ENCODE measurements at places on chromosomes 6 and 20.

- DNase-seq: no peak
Measured at GRCh38 chr6:53048431-53049195, 16.6 kb upstream of the FBXO9 start.

DNA sequence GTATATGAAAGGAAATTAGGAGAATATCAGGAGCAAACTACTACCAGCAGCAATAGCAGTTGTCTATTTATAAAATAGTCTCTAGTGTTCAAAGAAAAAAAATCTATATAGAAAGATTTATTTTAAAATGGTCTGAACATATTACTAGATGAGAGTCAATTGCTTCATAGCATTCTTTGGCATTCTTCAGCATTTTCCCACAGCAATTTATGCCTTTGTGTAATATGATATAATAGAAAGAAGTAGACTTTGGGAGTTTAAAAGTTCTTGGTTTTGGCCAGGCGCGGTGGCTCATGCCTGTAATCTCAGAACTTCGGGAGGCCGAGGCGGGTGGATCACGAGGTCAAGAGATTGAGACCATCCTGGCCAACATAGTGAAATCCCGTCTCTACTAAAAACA, 157.0 kb upstream of the PLN start:
- no peak for DNase-seq

DNA sequence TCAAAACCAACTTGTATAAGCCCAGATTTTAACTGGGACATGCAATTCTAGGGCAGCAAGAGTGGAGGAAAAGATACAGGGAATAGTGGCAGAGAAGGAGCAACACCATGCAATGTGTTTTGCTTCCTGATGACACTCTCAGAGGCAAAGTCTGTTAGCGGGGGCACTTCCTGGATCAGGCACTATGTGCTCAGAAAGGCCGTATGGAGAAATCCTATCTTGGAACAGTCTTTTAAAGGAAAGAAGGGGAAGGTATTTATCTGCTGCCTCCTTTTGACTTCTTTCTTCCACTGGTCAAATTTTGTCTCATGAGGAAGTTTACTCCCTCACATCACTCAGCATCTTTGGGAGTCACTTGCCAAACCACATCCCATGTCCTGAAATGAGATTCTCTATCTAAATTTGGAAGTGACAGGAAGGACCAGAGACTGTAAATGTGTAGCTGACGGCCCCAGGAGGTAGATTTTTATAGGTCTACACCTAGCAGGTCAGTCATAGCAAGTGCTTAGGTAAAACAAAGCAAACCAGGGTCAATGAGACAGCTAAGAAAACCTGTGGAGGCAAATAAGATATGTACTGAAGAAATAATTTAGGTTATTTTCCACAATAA, 91.7 kb upstream of the ELOVL5 start:
- no peak for DNase-seq

DNA sequence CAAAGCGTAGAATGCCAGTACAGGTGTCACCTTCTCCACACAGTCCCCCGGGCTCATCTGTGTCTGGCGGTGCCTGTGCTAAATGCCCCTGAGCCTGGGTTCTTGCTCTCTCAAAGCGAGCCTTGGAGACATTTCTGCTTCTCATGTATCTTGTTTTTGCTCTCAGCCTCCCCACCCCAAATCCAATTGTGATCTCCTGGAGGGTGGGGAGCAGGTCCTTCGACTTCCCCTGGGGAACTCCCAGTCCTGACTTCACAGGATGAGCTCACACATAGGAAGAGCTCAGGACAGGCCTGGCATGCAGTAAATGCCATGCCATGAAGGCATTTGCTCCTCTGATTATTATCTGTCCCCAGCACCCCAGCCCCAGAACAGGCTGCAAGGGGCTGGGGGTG, 58.1 kb downstream of the NOL4L start:
- DNase-seq: no peak

DNA sequence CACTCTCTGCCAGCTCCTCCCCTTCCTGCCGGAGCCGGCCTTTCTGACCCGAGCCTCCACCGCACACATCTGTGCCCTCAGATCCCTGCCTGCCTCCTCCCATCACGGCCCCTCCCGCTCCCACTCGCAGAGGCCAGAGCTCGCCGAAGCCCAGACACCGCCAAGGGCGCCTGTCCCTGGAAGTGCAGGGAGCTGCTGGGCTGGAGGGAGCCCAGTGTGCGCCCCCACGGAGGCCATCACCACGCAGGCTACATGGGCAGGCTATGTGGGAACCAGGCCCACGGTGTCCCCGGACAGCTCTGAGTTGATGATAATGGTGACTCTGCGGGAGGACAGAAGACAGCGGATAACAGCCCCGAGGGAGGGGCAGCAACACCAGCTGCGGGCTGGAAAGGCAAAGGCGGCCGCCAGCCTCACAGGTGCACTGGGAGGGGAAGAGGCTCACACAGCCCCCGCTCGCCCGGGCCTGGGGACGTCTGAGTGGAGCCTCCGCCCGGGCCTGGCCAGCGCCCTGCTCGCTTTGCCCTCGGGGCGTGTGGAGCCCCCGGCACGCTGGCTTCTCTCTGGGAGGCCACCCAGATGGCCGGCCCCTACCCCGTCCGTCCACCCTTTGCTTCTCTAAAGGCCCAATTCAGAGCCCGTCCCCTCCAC, 154.9 kb downstream of the DLL1 start:
- DNase-seq: no peak

DNA sequence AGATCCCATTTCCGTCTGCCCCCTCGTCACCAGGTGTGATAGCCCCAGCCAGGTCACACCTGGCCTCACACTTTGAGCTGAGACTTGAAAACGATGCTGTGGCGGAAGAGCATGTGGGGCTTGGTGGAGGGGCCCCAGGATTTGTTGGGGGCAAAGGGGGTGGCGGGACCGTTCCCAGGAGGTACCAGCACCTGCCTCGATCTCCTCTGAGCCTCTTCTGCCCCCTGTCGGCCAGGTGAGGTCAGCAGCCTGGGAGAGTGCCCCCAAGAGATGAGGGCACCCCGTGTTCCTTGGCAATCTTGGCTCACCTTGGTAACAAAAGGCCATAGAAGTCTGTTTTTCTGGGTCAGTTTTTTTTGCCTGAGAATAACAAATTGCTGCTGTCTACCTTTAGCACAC, 25.4 kb downstream of the SPATA2 start:
- no peak for DNase-seq

DNA sequence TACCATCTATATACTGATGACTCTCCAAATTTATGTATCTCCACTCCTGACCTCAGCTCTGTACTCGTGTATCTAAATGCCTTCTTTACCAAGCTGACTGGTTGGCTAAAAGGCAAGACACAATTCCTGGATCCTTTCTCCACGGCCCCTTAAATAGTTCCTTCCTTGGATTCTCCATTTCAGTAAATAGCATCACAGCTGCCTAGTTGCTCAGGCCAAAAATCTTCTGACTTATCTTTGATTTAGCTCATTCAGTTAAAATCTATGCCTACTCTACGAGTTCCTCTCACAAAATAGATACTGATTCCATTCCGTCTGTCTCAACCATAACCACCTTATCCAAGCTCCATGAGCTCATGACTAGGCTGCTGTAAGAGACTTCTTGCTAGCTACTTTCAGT, 49.5 kb upstream of the LY86 start:
- DNase-seq: no peak

- DNase-seq: no peak
Measured at GRCh38 chr6:965343-965742, 272.4 kb upstream of the EXOC2 start.

DNA sequence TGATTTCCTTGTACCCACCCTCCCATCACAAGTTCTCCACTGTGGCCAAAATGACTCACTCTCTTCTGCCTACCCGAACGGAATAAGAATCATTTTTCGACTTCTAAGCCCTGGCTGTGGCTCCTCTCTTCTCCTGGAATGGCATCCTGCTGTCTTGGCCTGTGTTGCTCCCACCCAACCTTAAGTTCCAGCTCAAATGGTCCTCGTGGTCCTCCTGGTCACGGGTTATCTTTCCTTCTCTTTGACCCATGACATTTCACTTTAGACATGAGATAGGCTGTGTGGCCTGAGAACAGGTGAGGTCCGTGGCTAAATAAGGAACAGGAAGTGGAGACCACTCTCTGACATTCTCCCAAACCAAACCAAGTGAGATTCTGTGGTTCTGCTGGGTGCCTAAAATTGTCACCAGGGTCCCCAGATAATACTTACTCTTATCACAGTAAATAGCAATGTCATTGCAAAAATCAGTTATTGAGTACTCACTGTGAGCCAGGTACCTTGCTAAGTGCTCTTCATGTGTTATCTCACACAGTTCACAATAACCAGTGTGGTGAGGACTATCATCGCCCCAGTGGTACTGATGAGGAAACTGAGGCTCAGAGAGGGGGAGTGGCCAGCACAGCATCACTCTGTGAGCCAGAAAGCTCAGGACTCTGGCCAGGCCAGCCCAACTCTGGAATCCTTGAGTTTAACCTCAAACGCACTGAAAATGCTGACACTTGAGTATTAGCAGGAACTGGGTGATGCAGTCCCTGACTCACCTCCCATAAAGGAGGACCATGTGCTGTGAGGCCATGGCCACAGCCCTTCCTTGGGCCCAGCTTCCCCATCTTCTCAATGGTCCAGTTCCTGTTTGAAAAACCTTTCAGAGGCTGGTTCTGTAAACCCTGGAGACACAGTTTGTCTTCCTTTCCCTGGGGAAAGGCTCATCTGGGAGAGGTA, 74.8 kb upstream of the SIRPA start:
- DNase-seq: no peak

DNA sequence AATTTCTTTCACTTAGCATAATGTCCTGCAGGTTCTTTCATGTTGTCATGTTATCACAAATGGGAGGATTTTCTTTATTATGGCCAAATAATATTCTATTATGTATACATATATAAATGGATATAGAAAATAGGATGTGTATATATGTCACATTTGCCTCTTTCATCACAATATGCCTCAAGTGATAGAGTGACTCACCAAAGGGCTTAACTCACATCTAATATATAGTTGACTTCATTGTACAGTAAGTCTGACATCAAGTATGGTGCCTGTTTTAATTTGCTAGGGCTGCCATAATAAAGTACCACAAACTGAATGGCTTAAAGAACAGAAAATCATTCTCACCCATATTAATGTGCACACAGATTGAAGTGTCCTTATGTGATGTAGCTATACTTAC, 436.1 kb upstream of the FLRT3 start:
- no peak for DNase-seq

GRCh38 chr20:59598625-59599310, 5.6 kb upstream of the PHACTR3 start:
- no peak for DNase-seq

DNA sequence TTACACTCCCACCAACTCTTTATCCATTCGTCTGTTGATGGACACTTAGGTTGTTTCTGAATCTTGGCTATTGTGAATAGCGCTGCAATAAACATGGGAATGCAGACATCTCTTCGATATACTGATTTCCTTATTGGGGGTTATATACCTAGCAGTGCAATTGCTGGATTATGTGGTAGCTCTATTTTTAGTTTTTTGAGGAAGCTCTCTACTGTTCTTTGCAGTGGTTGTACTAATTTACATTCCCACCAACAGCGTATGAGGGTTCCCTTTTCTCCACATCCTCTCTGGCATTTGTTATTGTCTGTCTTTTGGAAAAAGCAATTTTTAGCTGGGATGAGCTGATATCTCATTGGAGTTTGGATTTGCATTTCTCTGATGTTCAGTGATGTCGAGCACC, 4.6 kb upstream of the PFDN4 start:
- no peak for DNase-seq

- DNase-seq: no peak
Measured at GRCh38 chr6:42322676-42323075, 105.0 kb upstream of the MRPS10 start.

GRCh38 chr6:111171577-111172400, 84.5 kb downstream of the SLC16A10 start:
- DNase-seq: no peak

DNA sequence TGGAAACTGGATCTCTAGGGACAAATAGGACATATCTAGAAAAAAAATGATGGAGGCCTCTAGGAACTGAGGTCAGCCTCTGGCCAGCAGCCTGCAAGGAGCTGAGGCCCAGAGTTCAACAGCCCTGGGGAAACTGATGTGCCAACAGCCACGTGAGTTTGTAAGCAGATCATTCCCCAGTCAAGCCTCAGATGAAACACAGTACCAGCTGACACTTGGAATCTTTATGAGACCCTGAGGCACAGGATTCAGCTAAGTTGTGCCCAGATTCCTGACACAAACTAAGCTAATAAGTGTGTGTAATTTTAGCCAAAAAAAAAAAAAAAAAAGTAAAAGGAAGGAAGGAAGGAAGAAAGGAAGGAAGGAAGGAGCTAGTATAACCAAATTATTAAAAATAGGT, 1059.8 kb upstream of the MAP3K7 start:
- no peak for DNase-seq

DNA sequence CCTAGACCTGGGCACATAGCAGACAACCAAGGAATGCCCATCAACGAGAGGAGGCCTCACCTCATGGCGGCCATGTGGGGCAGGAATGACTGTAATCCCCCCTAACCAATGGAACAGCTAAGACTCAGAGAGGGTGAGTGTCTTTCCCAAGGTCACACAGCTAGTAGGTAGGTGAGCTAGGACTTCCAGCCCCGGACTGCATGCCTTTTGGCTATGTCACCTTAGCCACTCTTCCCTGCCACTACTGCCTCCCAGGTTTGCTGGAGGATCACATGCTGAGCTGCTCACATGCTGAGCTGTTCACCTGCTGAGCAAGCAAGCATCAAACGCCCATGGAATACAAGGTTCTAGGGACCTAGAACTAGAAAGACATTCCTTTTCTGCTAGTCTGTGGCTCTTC, 188.5 kb upstream of the PMEPA1 start:
- DNase-seq: no peak

DNA sequence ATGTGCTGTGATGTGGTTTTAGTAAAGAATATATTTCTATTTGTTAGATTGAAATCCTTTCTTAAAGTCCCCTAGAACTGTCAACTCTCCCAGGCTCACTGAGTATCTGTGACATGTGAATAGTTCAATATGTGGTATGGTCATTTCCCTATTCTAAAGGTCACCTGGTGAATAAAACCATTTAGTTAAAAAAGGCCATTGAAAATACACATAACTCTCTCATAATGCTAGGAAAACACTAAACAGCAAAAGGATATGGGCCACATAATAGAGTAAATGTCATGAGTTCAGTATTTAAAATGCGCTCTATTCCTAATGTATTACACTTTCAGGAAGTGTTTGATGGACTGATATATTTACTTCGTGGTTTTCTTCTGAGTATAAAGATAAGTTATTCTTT, 420.9 kb upstream of the JAG1 start:
- no peak for DNase-seq

- DNase-seq: no peak
Measured at GRCh38 chr20:38569747-38570525, 11.1 kb upstream of the ADIG start.

- no peak for DNase-seq
Measured at GRCh38 chr20:19451231-19451922, 238.9 kb downstream of the SLC24A3 start.

Data from stimulated activated CD8-positive, alpha-beta memory T cell treated with anti-CD3 and anti-CD28 coated beads, Interleukin-15, amount 100 ng/mL, for 1 hour (primary cell).